ENCODE measurements at places on chromosomes 1 and 21.

DNA sequence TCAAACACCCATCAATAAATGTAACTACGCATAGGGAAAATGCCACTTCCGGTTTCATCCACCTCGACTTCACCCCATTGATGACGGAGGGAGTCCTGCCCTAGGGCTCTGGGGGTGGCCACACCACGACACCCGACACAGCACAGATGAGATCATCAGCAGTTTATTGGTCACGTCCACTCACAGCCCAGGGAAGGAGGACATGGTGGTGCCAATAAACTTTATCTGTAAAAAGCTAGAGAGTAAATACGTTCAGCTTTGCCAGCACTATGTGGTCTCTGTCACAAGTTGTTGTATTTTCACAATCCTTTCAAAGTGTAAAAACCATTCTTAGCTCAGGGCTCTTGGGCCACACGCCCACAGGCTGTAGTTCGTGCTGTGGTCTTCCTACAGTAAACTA is 16.3 kb downstream of the SETD4 start:
- DNase-seq, result no peak

- no peak for DNase-seq
Measured at GRCh38 chr1:224090116-224090515, 23.8 kb upstream of the FBXO28 start.

DNA sequence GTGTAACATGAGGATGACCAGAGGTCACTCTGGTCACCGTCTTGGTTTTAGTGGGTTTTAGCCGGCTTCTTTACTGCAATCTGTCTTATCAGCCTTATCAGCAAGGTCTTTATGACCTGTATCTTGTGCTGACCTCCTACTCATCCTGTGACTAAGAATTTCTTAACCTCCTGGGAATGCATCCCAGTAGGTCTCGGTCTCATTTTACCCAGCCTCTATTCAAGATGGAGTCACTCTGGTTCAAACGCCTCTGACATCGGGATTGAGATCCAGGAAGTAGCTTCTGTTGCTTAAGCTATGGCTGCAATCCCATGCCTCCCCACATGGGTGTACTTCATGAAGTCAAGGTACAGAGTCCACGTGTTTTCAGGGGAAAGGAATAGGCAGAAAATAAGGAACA is 19.9 kb downstream of the FMN2 start:
- no peak for DNase-seq

- no peak for DNase-seq
Measured at GRCh38 chr1:67987046-67987799, 63.2 kb downstream of the DIRAS3 start.

- DNase-seq, result no peak
Measured at GRCh38 chr21:14917762-14918161, 147.0 kb downstream of the NRIP1 start.

- no peak for DNase-seq
Measured at GRCh38 chr1:19010503-19010902, 54.0 kb upstream of the IFFO2 start.

DNA sequence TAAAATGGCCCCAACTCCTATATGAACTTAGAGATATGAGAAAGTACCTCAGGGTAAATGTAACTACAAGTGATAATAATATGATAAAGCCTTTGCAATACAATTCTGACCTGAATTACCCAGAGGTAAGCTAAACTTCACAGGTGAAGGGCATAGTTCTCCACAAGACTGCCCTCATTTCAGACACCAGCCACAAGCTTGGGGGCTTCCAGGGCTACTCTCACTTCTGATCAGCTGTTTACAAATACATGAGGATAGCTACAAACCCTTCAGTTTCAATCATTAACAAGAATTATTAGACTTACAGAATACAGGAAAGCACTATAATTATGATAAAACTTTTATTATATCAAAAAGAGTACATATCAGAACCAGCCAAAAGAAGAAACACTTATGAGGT is 18.7 kb upstream of the DPH5 start:
- no peak for DNase-seq

- DNase-seq, result no peak
Measured at GRCh38 chr21:35853321-35854239, 206.7 kb downstream of the SETD4 start.

DNA sequence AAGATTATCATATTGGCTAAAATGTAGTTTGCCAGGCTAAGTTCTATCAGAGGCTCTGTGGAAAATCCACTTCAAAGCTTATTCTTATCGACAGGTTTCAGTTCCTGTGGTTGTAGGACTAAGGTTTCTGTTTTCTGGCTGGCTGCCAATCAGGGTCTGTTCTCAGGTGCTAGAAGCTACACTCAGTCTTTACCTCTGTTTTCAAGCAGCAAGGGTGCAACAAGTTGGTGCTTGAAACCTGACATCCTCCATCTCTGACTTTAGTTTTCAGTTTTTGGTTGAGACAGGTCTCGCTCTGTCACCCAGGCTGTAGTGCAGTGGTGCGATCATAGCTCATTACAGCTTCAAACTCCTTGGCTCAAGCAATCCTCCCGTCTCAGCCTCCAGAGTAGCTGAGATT is 15.3 kb upstream of the TMCO2 start:
- no peak for DNase-seq
